Astrocyte (in vitro differentiated cells and primary cell): ENCODE measurements at places on chromosomes 2 and 18. TPM values are rescaled to one million over a fixed set of nuclear protein-coding genes. Genes with fewer than 3 reads are reported as not detected.

CNTNAP5 gene
- 0.30 TPM in 1 of 2 replicates, not detected in the other for total RNA-seq

DNA sequence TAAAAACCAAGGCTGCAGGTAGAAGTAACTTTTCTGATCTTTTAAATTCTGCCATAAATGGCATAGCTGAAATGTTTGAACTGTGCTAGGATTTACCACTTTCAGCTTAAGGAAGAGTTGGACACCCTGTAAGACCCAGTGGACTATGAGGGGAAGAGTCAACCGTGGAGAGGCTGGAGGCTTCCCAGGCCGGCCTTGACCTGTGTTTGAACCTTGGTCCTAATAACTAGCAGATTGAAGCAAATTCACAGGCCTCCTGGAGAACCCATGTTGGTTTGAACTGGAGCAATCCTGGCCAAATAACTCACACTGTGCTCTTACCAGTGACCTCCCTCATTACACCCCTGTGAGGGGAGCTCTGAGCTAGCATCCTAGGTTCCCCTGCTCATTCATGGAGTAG, 87.2 kb upstream of the ALPP start:
- no peak for DNase-seq
- H3K4me3 ChIP-seq: no peak overlapping the region
- no peaks in the 10 kb centered on the region for H3K4me1 ChIP-seq
- no peaks in the 10 kb centered on the region for H3K27me3 ChIP-seq
- no peak overlapping the region for H3K27ac ChIP-seq

DNA sequence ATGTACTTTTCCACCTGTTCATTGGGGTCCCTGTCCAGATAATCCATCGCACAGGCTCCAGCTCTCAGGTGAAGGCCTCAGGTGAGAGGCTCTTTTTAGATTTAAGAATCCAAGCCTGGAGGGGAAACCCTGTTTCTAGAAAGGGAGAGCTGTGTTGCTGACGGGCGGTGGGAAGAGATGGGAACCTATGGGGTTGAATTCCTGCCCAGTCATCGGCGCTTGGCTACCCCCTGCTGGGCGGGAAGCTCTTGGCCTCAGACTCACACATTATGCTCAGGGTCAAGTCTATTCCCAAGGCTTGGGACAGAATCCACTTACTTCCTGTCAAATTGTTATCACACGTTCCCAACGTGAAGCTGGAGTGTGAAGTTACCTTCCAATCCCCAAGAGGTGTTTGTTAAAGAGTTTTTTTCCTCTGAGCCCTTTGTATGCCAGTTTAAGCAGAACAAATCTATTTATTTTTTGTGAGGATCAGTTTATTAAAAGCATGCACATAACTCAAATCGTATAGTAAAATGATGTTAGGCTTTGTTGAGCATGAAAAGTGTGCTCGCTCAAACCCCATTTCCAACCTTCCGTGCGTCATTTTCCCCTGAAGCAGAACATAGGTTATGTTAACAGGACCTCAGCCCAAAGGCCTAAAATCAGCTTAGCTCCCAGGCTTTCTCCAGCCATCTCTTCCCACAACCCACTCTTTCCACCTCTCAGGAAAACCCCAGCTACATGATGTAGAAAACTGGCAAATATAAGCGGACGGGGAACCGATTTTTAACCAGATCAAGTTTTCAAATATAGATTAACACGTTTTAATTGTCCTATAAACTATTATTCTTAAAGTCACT, 181.7 kb upstream of the ETAA1 start:
- no peaks in the 10 kb centered on the region for H3K36me3 ChIP-seq
- no peak overlapping the region for H3K4me3 ChIP-seq
- no peaks in the 10 kb centered on the region for H3K4me1 ChIP-seq
- H3K27ac ChIP-seq: no peak overlapping the region
- DNase-seq: peak; percentile 42
- no peaks in the 10 kb centered on the region for H3K27me3 ChIP-seq

- H3K4me1 ChIP-seq: no peaks in the 10 kb centered on the region
- DNase-seq: no peak
- H3K4me3 ChIP-seq: no peak overlapping the region
- H3K27ac ChIP-seq: no peak overlapping the region
- no peaks in the 10 kb centered on the region for H3K36me3 ChIP-seq
Observed at GRCh38 chr2:81467096-81467495, 1162.5 kb upstream of the LRRTM1 start.

TWIST2 gene
- total RNA-seq: 2.5 and 3.2 TPM in 2 replicates

GRCh38 chr2:113305146-113305545, 26.4 kb upstream of the PAX8 start:
- no peak for DNase-seq
- H3K27me3 ChIP-seq: no peaks in the 10 kb centered on the region
- no peak overlapping the region for H3K27ac ChIP-seq
- H3K4me3 ChIP-seq: no peak overlapping the region
- no peaks in the 10 kb centered on the region for H3K36me3 ChIP-seq

TLX2 gene
- not detected in 2 replicates for total RNA-seq

DNA sequence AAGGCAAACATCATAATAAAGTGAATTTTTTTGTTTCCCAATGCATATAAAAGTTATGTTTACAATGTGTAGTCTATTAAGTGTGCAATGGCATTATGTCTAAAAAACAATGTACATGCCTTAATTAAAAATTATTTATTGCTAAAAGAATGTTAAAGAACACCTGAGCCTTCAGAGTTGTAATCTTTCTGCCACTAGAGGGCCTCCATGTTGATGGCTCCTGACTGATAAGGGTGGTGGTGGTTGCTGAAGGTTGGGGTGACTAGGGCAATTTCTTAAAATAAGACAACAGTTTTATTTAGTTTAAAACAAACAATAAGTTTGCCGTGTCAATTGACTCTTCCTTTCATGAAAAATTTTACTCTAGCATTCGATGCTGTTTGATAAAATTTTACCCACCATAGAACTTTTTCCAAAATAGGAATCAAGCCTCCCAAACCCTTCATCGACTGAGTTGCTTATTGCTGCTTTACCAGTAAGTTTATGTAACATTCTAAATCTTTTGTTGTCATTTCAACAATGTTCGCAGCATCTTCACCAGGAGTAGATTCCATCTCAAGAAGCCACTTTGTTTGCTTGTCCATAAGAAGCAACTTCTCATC, 32.3 kb downstream of the MAP3K2 start:
- no peak overlapping the region for H3K27ac ChIP-seq
- DNase-seq: no peak

CYP1B1 gene
- total RNA-seq: 12.9 and 20.8 TPM in 2 replicates

GRCh38 chr2:226839951-226840350, 4.1 kb downstream of the RHBDD1 start:
- no peaks in the 10 kb centered on the region for H3K27me3 ChIP-seq
- peaks cover 10% of the 10 kb centered on the region for H3K4me1 ChIP-seq
- no peaks in the 10 kb centered on the region for H3K36me3 ChIP-seq
- H3K4me3 ChIP-seq: no peak overlapping the region
- H3K27ac ChIP-seq: no peak overlapping the region

KLHL14 gene
- total RNA-seq: 0.39 and 0.43 TPM in 2 replicates

GAREM1 gene
- total RNA-seq: 9.0 and 9.9 TPM in 2 replicates

GRCh38 chr2:148167241-148167766, 146.4 kb downstream of the MBD5 start:
- H3K4me3 ChIP-seq: no peak overlapping the region
- no peaks in the 10 kb centered on the region for H3K36me3 ChIP-seq
- no peak overlapping the region for H3K27ac ChIP-seq
- H3K27me3 ChIP-seq: no peaks in the 10 kb centered on the region
- no peaks in the 10 kb centered on the region for H3K4me1 ChIP-seq

DNA sequence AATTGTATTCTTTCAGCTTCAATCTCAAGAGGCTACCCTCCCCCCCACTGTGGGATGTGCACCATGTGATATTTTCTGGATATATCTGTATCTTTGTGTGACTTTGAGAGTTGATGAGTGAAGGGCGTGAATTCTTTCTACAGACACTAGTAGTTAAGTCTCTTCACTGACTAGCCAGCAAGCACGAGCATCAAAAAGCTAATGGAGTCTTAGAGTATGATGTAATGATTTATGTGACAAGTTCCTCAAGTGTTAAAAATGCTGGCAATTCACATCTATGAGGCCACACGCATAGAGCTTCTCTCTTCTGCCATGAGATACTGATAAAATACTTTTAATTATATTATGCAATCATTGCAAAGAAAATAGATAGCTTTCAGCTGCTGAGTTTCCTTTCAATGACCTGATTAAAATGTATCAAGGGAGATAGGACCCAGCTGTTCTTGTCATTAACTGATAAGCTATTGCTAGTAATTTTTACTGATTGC, 304.8 kb downstream of the TRIB2 start:
- no peak overlapping the region for H3K4me3 ChIP-seq
- H3K36me3 ChIP-seq: no peaks in the 10 kb centered on the region
- no peaks in the 10 kb centered on the region for H3K27me3 ChIP-seq
- no peak for DNase-seq
- no peaks in the 10 kb centered on the region for H3K4me1 ChIP-seq
- no peak overlapping the region for H3K27ac ChIP-seq

PROKR1 gene
- total RNA-seq: 0.05 TPM in 1 of 2 replicates, not detected in the other

DNA sequence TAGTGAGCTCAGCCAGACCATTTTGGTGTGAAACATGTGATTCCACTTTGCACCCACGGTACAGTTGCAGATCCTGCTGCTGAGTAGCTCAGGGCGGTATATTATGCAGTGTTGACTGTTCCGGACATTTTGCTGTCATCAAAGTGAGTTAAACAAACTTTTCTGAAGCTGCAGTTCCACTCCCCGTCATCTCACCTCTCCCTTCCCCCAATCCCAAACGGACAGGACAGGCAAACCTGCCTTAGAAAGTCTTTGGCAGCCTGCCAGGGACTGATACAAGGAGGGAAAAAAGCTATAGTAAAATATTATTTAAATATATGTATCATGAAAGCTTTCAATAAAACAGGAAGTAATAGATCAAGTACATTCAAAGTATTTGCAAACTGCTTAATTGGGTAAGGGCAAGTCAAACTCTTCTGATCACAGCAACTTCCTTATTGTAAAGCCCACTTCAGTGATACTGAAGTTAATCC, 35.5 kb upstream of the SP5 start:
- H3K4me3 ChIP-seq: no peak overlapping the region
- no peaks in the 10 kb centered on the region for H3K4me1 ChIP-seq
- no peaks in the 10 kb centered on the region for H3K27me3 ChIP-seq
- no peak for DNase-seq

CHRNG gene
- total RNA-seq: not detected in 2 replicates

TRIM43 gene
- 0.70 TPM in 1 of 2 replicates, not detected in the other for total RNA-seq

GPAT2 gene
- 0.27 TPM in 1 of 2 replicates, not detected in the other for total RNA-seq

GRCh38 chr2:240396623-240397541, 38.6 kb upstream of the GPC1 start:
- peaks cover 17% of the 10 kb centered on the region for H3K4me1 ChIP-seq
- no peaks in the 10 kb centered on the region for H3K27me3 ChIP-seq
- no peak for DNase-seq
- no peaks in the 10 kb centered on the region for H3K36me3 ChIP-seq
- no peak overlapping the region for H3K4me3 ChIP-seq

- H3K4me1 ChIP-seq: peaks cover 2% of the 10 kb centered on the region
- DNase-seq: no peak
- no peak overlapping the region for H3K4me3 ChIP-seq
- no peaks in the 10 kb centered on the region for H3K36me3 ChIP-seq
- H3K27ac ChIP-seq: no peak overlapping the region
- no peaks in the 10 kb centered on the region for H3K27me3 ChIP-seq
Observed at GRCh38 chr2:109371481-109372170, 242.1 kb downstream of the SEPTIN10 start.

- H3K27ac ChIP-seq: no peak overlapping the region
- no peaks in the 10 kb centered on the region for H3K27me3 ChIP-seq
- H3K36me3 ChIP-seq: no peaks in the 10 kb centered on the region
- H3K4me1 ChIP-seq: peaks cover 14% of the 10 kb centered on the region
Observed at GRCh38 chr2:230678451-230678850, 34.2 kb upstream of the CAB39 start.

GRCh38 chr2:41736105-41736567, 311.7 kb upstream of the PKDCC start:
- H3K4me3 ChIP-seq: no peak overlapping the region
- H3K4me1 ChIP-seq: no peaks in the 10 kb centered on the region
- peaks cover 2% of the 10 kb centered on the region for H3K27me3 ChIP-seq

POLR1A gene
- 42.9 and 45.2 TPM in 2 replicates for total RNA-seq

C2orf78 gene
- not detected in 2 replicates for total RNA-seq

- no peaks in the 10 kb centered on the region for H3K27me3 ChIP-seq
- no peak for DNase-seq
- no peaks in the 10 kb centered on the region for H3K36me3 ChIP-seq
- H3K4me3 ChIP-seq: no peak overlapping the region
- H3K4me1 ChIP-seq: no peaks in the 10 kb centered on the region
Observed at GRCh38 chr18:79095216-79095615, 26.0 kb downstream of the ATP9B start.

GRCh38 chr2:165691615-165692014, 102.4 kb downstream of the GALNT3 start:
- H3K36me3 ChIP-seq: no peaks in the 10 kb centered on the region
- no peak overlapping the region for H3K27ac ChIP-seq
- H3K4me1 ChIP-seq: peaks cover 3% of the 10 kb centered on the region
- H3K4me3 ChIP-seq: no peak overlapping the region
- DNase-seq: peak; percentile 64

RBM44 gene
- 0.29 and 0.32 TPM in 2 replicates for total RNA-seq

DCDC2C gene
- total RNA-seq: not detected in 2 replicates

DNA sequence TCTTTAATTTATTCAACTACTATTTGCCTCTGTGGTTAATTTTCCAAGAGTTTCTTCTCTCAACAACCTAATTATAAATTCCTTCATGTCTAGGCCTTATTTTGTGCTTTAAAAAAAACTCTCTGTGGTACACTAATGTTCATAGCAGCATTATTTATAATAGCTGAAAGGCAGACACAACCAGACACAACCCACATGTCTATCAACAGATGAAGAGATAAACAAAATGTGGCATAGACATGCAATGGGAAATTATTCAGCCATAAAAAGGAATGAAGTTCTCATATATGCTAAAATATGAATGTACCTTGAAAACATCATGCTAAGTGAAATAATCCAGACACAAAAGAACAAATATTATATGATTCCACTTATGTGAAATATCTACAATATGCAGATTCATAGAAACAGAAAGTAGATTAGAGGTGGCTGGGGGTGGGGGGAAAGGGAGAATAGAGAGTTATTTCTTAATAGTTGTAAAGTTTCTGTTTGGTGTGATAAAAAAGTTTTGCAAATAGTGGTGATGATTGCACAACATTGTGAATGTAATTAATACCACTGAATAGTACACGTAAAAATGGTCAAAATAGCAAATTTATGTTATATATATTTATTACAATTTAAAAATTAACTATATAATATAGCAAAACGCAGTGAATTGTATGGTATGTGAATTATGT, 28.1 kb upstream of the RASGRP3 start:
- H3K4me1 ChIP-seq: no peaks in the 10 kb centered on the region
- DNase-seq: no peak
- no peaks in the 10 kb centered on the region for H3K36me3 ChIP-seq
- no peaks in the 10 kb centered on the region for H3K27me3 ChIP-seq
- H3K27ac ChIP-seq: no peak overlapping the region
